CD4-positive, alpha-beta memory T cell (primary cell): ENCODE measurements at places on chromosomes 11 and 22. TPM values are rescaled to one million over a fixed set of nuclear protein-coding genes. Genes with fewer than 3 reads are reported as not detected.

Gene OR5AS1
- not detected for polyA plus RNA-seq

Gene APLNR
- not detected for polyA plus RNA-seq

Gene FOLR1
- not detected for polyA plus RNA-seq

Gene OR4X1
- not detected for polyA plus RNA-seq

DNA sequence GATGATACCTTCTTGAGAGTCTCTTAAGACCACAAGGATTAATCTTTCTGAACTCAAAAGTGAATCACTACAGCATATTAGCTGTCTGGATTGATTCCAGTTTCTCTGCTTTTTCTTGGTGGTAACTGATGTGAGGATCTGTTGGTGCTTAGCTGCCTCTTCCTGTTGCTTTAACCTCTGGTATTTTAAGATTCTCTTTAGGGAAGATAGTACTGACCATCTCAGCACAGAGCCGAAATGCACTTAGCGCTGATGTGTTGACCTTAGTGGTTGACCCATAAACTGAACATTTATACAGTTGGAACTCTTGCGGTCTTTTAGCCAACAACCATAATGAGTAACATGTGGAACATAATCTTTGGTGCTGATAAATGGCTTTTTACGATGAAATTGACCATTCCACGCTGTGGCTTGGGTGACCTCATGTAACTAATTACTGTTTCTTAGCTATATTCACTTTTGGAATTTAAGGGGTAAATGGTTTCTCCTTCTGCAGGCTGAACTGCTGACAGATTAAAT lies 33.7 kb downstream of the APLP2 start:
- no peaks in the 10 kb centered on the region for H3K27me3 ChIP-seq
- no peak overlapping the region for H3K27ac ChIP-seq
- no peaks in the 10 kb centered on the region for H3K4me1 ChIP-seq

- H3K27me3 ChIP-seq = no peaks in the 10 kb centered on the region
- peak overlapping the region; percentile 62 for H3K27ac ChIP-seq
- H3K4me3 ChIP-seq = peak overlapping the region; percentile 38
- H3K4me1 ChIP-seq = peaks cover 20% of the 10 kb centered on the region
- no peak for DNase-seq
Measured at GRCh38 chr22:31106731-31107177, 614 bp downstream of the SELENOM start.

GRCh38 chr22:22368516-22368915 lies 123.9 kb downstream of the VPREB1 start:
- no peak overlapping the region for H3K4me3 ChIP-seq

DNA sequence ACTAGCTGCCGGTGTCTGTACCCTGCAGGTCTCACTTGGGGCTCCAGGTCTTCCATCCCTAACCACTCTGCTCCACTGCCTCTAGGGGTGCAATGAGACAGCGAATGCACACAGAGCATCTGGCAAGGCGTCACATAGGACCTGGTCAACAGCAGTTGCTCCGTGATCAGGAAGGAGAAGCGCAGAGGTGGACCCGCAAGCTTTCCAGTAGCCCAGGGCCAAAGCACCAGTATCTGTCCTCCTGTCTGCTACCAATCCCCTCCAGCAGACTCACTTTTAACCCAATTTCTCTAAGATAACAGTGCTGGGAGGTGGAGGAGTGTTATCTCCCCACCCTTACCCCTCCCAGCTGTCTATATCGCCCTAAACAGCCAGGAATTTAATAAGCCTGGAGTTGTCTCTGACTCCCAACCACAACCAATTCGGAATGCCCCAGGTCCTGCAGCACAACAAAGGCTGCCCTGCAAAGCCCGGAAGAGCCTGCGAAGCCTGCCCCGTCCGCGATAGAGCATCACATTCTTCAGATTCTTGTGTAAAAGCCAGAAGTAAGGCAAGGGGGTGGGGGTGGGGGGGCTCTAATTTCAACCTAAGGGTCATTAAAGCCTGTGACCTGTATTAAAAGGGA lies 19.3 kb downstream of the MYH9 start:
- peaks cover 9% of the 10 kb centered on the region for H3K36me3 ChIP-seq
- H3K27ac ChIP-seq = peak overlapping the region; percentile 91
- peaks cover 100% of the 10 kb centered on the region for H3K4me1 ChIP-seq

DNA sequence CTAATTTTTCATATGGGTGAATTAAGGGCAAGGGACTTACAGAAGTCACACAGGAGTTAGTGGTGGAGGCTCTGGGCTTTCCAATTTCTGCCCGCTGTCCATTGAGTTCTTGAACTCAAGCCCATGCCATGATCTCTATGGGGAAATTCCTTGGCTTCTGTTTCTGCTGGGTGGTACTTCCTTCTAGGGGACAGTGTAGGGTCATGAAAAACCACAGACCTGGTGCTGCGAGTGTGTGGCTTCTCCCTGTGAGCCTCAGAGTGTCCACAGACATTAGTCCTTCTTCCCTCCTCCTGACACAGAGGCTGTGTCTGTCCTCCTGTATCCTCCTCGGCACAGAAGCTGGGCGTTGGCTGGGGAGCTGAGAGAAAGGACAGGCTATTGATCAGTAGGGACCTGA lies 6.3 kb upstream of the SEZ6L start:
- no peaks in the 10 kb centered on the region for H3K27me3 ChIP-seq
- H3K27ac ChIP-seq = no peak overlapping the region
- no peak overlapping the region for H3K4me3 ChIP-seq
- no peaks in the 10 kb centered on the region for H3K4me1 ChIP-seq
- DNase-seq = no peak
- no peaks in the 10 kb centered on the region for H3K36me3 ChIP-seq

- no peak for DNase-seq
- no peak overlapping the region for H3K27ac ChIP-seq
- no peaks in the 10 kb centered on the region for H3K27me3 ChIP-seq
- H3K4me1 ChIP-seq = no peaks in the 10 kb centered on the region
- H3K36me3 ChIP-seq = no peaks in the 10 kb centered on the region
- no peak overlapping the region for H3K4me3 ChIP-seq
Measured at GRCh38 chr22:34334893-34335292, 414.6 kb upstream of the LARGE1 start.

GRCh38 chr11:66877588-66878385 lies 20.9 kb downstream of the LRFN4 start:
- no peak overlapping the region for H3K4me3 ChIP-seq
- no peaks in the 10 kb centered on the region for H3K36me3 ChIP-seq
- H3K27me3 ChIP-seq = no peaks in the 10 kb centered on the region
- DNase-seq = no peak
- peaks cover 14% of the 10 kb centered on the region for H3K4me1 ChIP-seq

GRCh38 chr11:57111619-57112018 lies 70.1 kb upstream of the LRRC55 start:
- no peaks in the 10 kb centered on the region for H3K36me3 ChIP-seq
- H3K27ac ChIP-seq = no peak overlapping the region
- no peak overlapping the region for H3K4me3 ChIP-seq
- no peak for DNase-seq
- no peaks in the 10 kb centered on the region for H3K27me3 ChIP-seq

DNA sequence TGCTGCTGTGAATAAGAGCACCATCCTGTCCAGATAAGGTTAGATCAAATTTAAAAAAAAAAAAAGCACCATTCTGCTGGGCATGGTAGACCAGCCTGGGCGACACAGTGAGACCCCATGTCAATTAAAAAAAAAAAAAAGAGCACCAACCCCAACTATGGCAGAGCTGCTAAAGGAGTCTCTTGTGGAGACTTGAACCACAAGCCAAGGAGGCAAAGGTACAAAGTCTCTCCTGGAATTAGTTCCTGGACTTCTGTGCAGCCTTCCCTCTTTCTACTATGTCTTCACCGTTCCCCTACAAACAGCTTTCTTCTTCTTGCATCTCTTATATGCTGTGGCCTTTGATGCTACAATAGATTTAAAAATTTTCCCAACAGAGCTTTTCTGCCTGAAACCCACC lies 1.3 kb downstream of the PIK3C2A start:
- no peak overlapping the region for H3K27ac ChIP-seq
- H3K4me3 ChIP-seq = no peak overlapping the region
- H3K36me3 ChIP-seq = no peaks in the 10 kb centered on the region
- H3K27me3 ChIP-seq = no peaks in the 10 kb centered on the region
- no peak for DNase-seq
- peaks cover 25% of the 10 kb centered on the region for H3K4me1 ChIP-seq

DNA sequence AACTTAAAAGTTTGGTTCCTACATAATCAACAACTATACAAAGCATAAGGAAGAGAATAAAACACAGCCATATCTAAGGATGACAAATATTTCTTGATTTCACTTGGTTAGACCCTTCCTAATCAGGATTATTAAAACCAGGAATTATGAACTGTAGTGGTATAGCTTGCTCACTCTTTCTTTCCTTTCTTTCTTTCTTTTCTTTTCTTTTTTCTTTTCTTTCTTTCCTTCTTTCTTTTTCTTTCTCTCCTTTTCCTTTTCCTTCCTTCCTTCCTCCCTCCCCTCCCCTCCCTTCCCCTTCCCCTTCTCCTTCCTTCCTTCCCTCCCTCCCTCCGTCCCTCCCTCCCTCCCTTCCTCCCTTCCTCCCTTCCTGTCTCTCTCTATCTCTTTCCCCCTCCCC lies 78.0 kb downstream of the HORMAD2 start:
- no peaks in the 10 kb centered on the region for H3K36me3 ChIP-seq
- peaks cover 20% of the 10 kb centered on the region for H3K4me1 ChIP-seq
- no peak overlapping the region for H3K4me3 ChIP-seq
- no peak for DNase-seq
- H3K27me3 ChIP-seq = no peaks in the 10 kb centered on the region
- no peak overlapping the region for H3K27ac ChIP-seq

DNA sequence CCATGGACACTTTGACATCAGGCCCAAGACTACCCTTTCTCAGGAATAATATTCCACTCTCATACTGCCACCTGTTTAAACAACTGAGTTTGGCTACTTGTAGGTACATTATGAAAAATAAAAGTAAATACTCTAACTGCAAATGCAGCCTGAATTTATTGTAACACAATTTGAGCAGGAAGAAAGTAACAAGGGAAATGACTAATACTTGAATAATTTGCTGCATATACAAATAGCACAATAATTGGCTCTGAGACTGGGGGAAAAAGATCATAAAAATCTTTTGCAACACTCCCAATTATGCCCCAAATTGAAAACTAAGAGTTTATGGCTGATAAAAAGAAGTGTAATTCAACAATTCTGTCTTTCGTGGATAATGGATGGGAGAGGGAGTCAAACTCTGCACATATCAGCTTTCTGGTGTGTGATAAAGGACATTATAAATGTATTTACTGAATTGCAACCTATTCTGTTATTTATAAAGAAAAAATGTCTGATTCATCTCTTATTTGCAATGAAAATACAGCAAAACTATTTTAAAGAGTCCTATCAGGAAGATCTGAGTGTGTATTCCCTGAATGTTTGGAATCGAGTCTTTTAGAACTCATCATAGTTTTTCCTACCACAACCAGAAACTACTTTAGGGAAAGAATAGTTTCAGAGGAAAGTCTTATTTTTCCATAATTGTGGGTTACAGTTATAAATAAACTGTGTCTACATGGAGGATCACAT lies 359.0 kb downstream of the JRKL start:
- H3K36me3 ChIP-seq = no peaks in the 10 kb centered on the region
- H3K27ac ChIP-seq = no peak overlapping the region
- H3K4me3 ChIP-seq = no peak overlapping the region
- no peaks in the 10 kb centered on the region for H3K27me3 ChIP-seq
- H3K4me1 ChIP-seq = no peaks in the 10 kb centered on the region

GRCh38 chr11:130102301-130103249 lies 32.9 kb downstream of the APLP2 start:
- no peaks in the 10 kb centered on the region for H3K4me1 ChIP-seq
- no peaks in the 10 kb centered on the region for H3K27me3 ChIP-seq
- no peak for DNase-seq
- H3K36me3 ChIP-seq = no peaks in the 10 kb centered on the region

- no peaks in the 10 kb centered on the region for H3K4me1 ChIP-seq
- H3K36me3 ChIP-seq = no peaks in the 10 kb centered on the region
- no peaks in the 10 kb centered on the region for H3K27me3 ChIP-seq
- H3K27ac ChIP-seq = no peak overlapping the region
- no peak for DNase-seq
Measured at GRCh38 chr11:129323896-129324502, 51.6 kb upstream of the BARX2 start.

DNA sequence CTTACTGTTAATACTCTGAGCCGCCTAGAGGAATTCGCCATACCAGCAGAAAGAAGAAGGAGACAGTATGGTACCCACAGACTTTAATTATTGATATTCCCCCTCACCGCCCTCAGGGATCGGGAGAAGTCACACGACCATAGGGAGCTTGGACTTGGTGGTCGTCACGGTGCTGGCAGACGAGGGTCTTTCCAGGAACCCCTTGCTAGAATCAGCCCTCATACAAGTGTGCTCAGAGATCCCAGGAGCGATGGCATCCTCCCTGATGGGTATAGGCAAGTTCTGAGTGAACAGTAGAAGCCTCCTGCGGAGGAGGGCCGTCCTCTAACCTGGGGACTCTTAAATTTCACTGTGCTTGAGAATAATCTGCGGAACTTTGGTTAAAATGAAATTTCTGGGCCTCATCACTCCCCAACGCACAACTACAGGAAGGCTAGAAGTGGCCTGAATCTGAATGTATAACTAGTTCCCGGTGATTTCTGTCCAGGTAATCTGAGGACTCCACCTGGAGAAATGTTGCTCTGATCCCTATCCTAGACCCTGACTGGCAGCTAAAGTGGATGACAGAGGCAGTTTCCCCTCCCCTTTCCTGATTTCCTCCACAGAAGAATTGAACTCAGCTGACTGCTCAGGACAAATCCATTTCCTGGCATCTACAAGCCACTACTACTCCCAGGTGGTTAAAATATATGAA lies 4.5 kb downstream of the VSIG2 start:
- H3K27me3 ChIP-seq = no peaks in the 10 kb centered on the region
- H3K4me1 ChIP-seq = peaks cover 6% of the 10 kb centered on the region
- no peak overlapping the region for H3K4me3 ChIP-seq
- no peak overlapping the region for H3K27ac ChIP-seq
- H3K36me3 ChIP-seq = no peaks in the 10 kb centered on the region

DNA sequence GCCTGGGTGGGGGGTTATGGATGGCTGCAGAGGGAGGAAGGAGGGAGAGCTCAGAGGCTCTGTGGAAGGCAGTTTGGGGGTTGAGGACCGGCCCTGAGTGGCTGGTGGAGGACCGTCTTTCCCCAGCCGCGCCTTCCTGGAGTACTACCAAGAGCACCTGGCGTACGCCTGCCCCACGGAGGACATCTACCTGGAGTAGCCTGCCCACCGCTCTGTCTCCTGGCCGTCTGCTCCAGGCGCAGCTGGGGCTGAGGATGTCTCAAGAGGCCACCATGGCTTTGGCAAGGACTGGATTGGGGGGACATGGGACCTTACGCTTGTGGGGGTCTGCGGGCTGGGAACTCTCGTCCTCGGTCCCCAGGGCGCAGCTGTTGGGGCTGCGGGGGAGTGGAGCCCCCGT lies 10.0 kb downstream of the MAPK8IP2 start:
- H3K4me1 ChIP-seq = no peaks in the 10 kb centered on the region
- no peaks in the 10 kb centered on the region for H3K36me3 ChIP-seq
- no peaks in the 10 kb centered on the region for H3K27me3 ChIP-seq
- no peak for DNase-seq
- no peak overlapping the region for H3K4me3 ChIP-seq
- H3K27ac ChIP-seq = no peak overlapping the region

- DNase-seq = no peak
- no peak overlapping the region for H3K27ac ChIP-seq
- no peaks in the 10 kb centered on the region for H3K27me3 ChIP-seq
- no peak overlapping the region for H3K4me3 ChIP-seq
Measured at GRCh38 chr11:113184498-113184897, 129.9 kb upstream of the TTC12 start.
